ENCODE measurements at places on chromosomes 5 and 9.

GRCh38 chr5:125461641-125462072 is 715.2 kb upstream of the ZNF608 start:
- DNase-seq: no peak

GRCh38 chr5:50440651-50441492 is at the start of gene EMB:
EMB (minus strand) TSS chr5:50441288; CDS start chr5:50441151, 137 bp downstream.
- DNase-seq: peak; percentile 29

DNA sequence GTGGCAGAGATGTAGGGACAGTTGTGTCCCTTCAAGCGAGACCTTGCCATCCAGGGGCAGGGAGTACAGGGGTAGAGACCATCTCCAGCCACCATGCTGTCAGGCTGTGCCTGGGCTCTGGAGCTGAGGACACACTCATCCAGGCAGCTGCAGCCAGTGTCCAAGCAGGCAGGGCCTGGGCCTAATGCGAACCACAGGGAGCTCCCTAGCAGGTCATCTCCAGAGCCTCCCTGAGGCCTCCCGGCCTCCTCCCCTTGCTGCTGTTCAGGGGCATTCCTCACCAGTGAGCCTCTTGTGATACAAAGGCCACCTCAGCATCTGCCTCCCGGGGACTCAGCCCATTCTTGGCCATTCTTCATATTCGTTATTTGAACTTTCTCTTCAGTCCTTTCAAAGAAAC is 35.0 kb downstream of the TPPP start:
- DNase-seq: no peak

DNA sequence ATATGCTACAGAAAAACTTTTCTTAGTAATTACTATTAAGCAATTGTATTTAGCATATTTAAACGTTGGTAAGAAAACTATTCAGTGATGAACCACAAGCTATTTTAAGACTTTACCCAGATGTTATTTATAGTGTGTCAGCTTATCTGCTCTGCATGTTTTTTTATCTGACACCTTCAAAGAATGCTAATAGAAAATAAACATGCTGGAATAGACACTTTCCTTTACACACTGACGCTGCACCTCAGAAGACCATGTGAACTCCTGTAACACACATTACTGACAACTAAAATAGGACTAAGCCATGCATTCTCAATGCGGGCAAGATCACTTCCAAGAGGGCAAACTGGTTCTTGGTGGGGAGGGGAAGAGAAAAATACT is 38.3 kb downstream of the FNIP1 start:
- no peak for DNase-seq

DNA sequence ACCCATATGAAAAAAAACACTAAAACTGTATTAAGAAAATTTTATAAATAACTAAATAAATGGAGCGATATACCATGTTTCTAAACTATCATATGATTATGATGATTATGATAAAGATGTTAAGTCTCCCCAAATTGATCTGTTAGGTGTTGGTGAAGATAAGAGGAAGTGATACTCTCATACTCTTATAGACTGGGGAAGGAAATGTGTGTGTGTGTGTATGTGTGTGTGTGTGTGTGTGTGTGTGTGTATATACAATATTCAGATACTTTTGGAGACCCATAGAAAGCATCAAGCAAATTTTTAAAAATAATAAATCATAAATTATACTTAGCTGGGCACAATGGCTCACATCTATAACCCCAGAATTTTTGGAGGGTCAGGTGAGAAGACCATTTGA is 62.9 kb downstream of the TMEM232 start:
- no peak for DNase-seq

GRCh38 chr5:138573949-138574670 is 1.1 kb downstream of the HSPA9 start:
- no peak for DNase-seq

- no peak for DNase-seq
Observed at GRCh38 chr5:176425791-176426190, 9.5 kb upstream of the CLTB start.

- no peak for DNase-seq
Observed at GRCh38 chr9:91306296-91306630, 55.5 kb downstream of the AUH start.

DNA sequence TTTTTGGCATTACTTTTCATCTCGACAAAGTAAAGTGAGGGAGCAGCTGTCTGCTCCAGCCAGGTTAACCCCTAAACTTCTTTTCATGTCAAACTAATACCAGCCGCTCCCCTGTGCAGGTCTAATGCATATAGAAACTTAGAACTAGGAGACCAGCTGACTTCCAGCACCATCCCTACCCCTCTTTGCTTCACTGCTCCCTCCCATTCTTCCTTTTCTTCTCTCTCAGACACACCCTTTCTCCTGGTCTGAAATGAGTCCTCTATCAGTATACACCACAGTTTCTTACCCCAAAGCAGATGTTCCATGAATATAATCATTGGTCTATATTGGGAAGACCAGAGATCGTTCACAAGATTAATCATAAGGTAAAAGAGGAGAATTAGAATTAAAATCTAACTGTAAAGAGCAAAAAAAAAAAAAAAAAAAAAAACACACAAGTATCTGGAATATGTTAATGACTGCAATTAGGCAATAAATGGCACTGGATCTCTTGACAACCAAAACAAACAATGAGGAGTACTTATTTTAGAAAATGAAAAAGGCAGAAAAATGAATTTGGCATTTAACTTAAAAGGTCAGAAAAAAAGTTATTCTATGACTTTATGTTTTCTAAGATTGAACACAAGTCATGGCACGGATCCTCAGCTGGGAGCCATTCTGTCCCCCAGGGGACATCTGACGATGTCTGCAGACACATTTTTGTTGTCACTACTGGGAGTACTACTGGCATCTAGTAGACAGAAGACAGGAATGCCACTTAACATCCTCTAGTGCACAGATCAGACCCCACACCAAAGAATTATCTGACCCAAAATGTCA is 209.8 kb downstream of the PJA2 start:
- DNase-seq: no peak

- no peak for DNase-seq
Observed at GRCh38 chr5:148972974-148973374, 89.9 kb downstream of the SH3TC2 start.

DNA sequence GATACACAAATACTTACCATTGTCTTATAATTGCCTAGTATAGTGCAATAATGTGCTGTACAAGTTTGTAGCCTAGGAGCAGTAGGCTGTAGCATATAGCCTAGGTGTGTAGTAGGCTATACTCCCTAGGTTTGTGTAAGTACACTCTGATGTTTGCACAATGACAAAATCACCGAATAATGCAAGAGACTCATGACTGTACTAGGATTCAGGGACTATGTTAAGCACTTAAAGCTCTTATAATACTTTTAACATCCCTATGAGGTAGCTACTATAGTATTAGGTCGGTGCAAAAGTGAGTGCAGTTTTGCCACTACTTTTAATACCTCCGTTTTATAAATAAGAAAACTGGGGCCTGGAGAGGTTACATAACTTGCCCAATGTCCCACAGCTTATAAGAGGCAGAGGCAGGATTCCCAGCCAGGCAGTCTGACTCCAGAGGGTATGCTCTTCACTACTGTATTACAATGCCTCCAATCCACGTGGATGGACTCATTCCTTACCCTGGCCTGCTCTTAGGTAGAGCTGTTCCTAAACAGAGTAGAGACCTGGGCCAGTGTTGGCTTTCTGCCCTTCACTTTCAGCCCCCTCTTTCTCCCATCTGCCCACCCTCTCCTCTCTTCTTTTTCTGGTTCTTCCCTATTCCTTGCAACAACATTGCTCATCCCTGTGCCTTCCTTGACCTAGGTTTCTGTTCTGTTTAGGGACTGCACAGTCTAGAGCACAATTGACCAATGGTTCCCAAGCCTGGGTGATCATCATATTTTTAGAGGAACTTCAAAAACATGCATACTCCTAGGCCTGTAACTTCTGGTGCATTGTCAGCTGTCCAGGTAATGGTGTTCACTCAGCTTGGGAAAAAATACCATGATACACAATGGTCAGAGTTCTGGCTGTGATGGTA is 114.0 kb downstream of the CARTPT start:
- DNase-seq: no peak

- no peak for DNase-seq
Observed at GRCh38 chr9:36948051-36948450, 86.0 kb downstream of the PAX5 start.

- DNase-seq: no peak
Observed at GRCh38 chr9:27261517-27262211, 35.3 kb downstream of the EQTN start.

GRCh38 chr5:72465066-72465465 is 42.1 kb downstream of the ZNF366 start:
- no peak for DNase-seq

- no peak for DNase-seq
Observed at GRCh38 chr5:9547122-9547947, 1.5 kb upstream of the SEMA5A start.

DNA sequence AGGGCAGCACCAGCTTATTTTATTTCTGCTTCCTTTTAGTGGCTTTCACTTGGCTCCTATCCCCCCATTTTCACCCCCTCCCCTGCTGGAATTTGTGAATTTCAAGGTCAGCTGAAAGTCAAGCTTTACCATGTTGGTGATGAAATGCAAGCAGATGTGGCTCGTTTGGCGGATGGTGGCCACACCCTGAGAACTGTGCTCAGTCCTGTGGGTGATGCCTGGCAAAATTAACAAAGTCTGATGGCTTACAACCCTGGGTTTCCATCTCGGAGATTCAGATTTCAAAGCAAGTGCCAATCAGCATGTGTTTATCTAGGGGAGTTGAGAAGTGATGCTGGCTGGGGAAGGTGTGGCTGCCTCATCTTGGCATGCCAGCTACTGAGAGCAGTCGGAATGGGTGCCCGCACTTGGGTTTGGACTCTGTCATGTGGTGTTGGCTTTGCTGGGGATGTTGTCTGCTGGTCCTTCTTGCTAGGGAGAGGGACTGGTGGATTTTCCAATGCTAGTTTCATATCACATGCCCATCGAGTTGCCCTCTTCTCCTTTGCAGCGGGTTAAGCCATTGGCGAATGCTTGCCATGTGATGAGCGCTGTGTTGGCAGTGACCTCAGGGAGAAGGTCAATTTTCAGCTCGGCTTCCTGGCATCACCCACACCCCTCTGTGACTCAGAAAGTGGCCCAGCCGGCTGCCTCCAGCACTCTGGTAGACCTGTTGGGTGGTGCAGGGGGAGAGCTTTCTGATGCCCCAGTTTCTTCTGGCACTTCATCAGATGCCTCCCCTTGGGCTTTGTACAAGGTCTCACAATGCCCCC is 77.0 kb upstream of the PITX1 start:
- no peak for DNase-seq

DNA sequence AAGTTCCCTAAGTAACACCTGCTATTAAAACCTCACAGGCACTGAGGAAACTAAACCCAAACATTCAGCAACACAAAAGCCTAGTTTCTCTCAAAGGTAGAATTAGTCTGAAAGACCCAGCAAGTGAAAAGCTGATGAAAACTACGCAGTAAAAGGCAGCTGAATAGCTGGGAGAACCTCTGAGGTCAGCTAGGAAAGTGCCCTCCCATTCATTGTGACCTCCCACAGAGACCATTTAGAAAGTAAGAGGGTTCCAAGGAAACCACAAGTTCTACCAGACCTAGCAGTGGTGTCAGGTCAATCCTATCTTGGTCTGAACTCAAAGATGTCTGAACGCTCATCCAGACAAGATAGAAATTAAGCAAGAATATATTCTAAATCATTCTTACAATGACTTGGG is 144.7 kb downstream of the SSBP2 start:
- no peak for DNase-seq

- no peak for DNase-seq
Observed at GRCh38 chr5:78661044-78661443, 12.5 kb upstream of the LHFPL2 start.

GRCh38 chr5:72611118-72611730 is 104.0 kb upstream of the ZNF366 start:
- DNase-seq: peak; percentile 5

DNA sequence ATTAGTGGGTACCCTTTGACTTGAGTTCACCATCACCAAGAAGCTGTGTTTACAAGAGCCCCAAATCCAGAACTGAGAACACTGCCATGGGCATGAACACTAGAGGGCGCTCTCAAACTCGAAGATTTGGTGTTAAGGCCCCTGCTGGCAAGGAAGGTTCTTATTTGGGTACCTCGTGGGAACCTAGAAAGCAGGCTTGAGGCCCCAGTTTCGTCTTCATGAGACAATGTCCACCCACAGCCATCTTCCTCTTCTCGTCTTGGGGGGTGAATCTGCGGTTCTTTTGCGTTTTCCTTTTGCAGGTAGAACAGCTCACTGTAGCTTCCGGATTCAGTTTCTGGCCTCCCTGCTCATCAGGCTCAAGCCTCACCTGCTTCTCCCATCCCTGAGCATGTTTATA is 184.0 kb downstream of the SEMA5A start:
- DNase-seq: peak; percentile 49

GRCh38 chr9:137878146-137878941 is 762 bp downstream of the CACNA1B start:
- DNase-seq: no peak

DNA sequence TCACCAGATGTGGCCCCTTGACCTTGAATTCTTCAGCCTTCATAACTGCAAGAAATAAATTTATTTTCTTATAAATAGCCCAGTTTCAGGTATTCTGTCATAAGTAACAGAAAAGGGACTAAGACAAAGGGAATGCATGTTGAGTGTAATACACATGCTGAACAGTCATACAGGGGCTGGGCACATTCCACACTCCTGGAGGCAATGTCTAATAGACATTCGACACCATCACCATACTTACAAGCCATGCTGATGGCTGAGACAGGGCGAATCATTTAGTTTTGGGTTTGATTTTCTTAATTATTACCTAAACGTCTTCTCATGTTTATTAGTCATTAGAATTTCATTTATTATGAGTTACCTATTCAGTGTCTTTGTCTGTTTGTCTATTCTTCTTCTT is 68.5 kb downstream of the TENT4A start:
- no peak for DNase-seq

- DNase-seq: no peak
Observed at GRCh38 chr5:124650951-124651662, 95.3 kb downstream of the ZNF608 start.

DNA sequence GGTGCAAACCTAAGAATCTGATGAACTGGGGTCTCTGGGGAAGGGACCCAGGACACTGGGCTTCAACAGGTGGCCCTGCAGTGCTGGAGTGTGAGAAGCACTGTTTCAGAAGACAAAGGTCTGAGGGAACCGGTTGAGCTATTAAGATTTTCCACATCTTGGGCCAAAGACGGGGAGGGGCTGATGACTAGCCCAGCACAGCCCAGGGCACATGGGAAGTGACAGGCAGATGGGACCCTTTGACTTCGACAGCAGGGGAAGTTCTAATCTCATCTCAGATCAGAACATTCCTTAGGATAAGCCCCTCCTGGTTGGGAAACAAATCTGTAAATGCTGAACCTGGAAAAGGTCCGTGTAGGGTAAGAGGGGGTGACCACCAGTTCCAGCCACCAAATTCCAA is 67.4 kb downstream of the RAPGEF1 start:
- DNase-seq: no peak

DNA sequence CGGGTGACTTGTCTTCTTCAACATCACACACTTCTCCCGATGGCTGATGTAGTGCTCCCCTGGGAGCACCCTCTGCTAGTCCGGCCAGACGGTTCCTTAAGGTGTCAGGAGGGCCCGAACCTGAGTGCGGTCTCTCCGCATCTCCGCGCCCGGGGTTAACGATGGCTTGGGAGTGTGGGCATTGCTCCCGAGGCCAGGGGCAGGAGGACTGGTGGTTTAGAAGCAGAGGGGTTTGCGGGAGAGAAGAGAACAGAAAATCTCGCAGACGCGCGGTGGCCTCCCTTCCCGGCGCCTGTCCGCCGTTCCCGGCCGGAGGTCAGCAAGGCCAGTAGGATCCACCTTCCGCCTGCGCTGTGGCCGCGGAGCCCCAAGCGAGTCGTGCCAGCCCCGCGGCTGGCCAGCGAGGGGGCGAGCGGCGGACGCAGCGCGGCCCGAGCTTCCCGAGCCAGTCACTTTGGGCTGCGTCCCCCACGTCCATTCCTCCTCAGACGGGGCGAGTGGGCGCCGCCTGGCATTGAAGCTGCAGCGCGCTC is 700 bp downstream of the CDO1 start:
- no peak for DNase-seq
